ENCODE measurements at places on chromosomes 13 and 19.

DNA sequence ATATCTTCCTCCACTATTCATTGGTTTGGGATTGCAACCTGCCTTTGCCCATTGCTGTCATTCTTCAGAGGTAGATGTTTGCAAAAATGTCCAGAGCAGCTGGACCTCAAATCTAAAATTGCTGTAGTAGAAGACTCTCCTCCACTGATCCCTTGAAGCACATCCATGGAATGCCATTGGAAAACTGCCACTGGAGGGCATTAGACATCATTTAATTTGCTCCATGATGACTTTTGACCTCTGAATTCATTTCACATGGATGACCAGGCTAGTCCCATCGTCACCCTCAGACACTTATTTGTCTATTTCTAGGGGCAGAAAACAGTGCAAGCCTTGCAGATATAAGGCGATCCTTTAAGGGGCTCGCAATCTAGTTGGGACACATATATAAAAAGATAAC lies 33.9 kb upstream of the FLT1 start:
- peak; percentile 67 for DNase-seq

DNA sequence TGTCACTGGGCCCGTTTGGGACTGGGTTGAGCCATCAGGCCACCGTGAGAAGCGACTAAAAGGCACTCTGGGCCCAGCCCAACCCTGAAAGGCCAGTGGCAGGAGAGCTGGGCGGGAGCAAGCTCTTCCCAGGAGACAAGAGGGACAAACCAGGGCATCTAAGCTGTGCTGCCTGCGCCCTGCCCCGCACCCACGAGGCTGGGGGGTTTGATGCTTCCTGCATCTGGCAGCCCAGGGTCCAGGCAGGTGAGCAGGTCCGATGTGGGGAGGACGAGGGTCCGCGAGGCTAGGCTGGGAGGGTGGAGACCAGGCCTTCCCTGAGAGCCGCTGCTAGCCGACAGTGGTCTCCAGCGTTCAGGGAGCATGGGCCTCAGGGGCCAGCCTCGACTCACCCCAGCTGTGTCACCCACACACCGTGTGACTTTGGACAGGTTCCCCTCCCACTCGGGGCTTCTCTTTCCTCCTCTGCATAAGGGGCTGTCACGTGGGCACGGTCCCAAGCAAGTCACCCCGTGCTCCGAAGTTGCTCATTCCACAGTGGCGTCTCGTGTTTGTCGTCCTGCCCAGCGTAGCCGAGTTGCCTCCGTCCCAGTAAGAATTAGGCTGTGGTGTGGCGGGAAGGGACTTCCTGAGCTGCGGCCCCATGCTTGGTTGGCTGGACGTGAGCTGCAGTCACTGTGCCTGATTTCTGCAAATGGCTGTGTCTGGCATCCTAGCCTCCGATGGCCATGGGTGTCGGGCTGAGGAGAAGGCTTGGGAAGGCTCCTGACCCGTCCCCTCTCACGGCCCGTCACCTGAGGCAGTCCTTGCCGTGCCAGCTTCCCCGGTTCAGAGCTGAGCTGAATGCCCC lies 15.8 kb downstream of the PLIN4 start:
- DNase-seq = no peak

- no peak for DNase-seq
These were observed 4.9 kb upstream of the CERS1 start for GRCh38 chr19:18900700-18901481.

DNA sequence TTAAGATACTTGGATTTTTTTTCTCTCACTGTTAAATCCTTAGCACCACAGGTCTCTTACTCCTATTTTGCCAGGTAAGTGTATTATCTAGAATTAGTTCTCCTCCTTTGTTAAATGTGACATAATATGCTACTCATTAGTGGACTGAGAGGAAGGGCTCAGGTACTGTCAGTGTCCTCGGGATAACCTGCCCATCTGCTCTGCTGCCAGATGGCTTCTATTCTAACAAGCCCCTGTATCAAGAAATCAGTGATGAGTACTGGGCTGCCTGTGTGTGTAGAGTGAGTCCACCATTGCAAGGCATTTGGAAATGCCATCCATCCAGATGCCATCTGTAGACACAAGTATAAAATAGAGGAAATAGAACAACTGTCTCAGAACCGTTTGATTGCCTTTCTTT lies 209.6 kb downstream of the ATP8A2 start:
- DNase-seq = no peak

DNA sequence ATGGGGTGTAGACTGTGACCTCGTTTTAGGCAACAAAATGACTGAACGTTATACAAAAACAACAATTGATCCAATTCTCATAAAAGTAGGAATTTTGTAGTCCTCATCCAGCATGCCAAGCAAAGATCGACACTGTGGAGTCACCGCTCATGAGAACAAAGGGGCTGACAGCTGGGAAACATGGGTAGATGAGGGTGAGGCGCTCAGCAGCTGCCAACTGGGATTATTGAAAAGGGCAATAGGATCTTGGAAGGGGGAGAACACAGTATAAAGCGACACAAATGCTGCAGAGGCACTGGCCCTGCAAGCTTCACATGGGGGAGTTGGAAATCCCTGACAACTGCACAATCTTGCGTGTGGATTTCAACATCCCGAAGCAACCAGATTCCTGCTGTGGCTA lies 5.4 kb upstream of the ZNF765 start:
- DNase-seq = no peak

DNA sequence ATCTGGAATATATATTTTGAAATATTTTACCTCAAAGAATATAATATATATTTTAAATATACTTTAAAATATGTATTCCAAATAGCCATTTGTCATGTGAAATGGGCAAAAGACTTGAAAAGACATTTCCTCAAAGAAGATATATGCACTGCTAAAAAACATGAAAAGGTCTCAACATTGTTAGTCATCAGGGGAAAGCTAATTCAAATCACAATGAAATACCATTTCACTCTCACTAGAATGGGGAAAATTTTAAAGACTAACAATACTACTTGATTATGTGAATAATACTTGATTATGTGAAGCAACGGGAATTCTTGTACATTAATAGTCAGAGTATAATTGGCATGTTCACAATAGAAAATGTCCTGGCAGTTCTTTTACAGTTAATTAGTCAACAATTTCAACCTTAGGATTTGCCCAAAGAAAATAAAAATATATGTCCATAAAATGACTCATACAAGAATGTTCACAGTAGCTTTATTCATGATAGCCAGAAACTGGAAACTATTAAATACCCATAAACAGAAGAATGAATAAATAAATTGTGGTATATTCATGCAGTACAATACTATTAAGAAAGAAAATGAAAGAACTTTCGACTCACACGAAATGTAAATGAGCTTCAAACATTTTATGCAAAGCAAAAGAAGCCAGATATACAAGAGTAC lies 6.8 kb upstream of the KBTBD6 start:
- peak; percentile 85 for DNase-seq

DNA sequence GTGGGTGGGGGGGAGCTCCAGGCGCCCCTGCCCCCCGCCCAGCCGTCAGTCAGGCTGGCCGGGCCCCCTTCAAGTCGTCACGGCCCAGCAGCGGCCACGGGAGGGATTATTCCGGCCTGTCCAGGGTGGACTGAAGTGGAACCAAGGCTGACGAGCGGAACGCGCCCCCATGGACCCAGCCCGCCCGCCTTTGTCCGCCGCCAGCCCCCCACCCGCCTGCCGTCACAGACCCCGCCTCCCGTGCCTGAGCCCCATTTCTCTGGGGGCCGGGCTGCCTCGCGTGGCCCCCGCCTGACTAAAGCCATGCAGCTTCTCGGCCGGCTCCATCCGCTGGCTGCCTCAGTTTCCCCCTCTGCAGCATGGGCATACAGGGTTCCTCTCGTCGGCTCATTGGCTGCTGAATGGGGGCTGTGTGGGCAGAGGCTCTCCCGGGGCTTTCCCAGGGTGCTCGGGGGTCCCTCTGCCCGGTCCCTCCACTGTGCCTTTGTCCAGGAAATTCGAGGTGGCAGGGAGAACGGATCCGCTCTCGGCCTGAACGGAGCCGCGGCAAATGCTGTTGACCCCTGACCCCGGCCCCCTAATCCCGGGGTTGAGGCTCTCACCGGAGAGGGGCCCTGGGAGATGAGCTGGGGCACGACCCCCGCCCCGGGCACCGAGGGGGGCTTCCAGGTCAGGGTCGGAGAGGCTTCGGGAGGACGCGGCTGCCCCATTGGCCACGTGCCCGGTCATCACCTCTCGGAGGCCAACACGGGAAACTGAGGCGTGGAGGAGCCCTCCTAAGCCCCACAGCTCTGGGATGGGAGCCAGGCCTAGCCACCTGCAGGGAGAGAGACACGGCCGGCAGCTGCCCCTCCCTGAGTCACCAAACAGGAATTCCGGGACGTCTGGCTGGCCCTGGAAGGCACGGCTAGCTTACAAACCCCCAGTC lies 27.4 kb downstream of the EFNA2 start:
- DNase-seq = peak; percentile 64

- no peak for DNase-seq
These were observed 30.9 kb upstream of the ADGRE5 start for GRCh38 chr19:14350302-14350701.

- peak; percentile 3 for DNase-seq
These were observed 725 bp downstream of the FAM124A start for GRCh38 chr13:51222686-51223559.

GRCh38 chr13:45393941-45394570 lies 24.1 kb downstream of the SLC25A30 start:
- DNase-seq = peak; percentile 62

GRCh38 chr19:3463714-3464586 lies 16.4 kb downstream of the SMIM24 start:
- DNase-seq = no peak

GRCh38 chr19:48678201-48678600 lies 5.4 kb upstream of the NTN5 start:
- DNase-seq = no peak

DNA sequence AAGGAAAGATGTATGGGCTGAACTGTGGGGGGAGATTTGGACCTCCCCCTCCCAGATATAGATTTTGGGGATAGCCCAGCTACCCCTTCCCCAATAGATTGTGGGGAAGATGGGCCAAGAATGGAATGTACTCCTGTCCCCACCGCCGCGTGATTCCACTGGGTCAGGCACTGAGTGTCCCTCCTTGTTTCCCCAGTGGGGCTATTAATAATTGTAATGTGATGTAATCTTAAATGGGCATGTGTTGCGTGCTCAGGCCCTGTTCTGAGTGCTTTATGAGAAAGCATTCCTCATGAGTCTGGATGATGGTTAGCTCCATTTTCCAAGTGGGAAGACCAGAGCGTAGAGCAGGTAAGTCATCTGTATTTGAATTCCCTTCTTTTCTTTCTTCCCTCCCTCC lies 1.4 kb downstream of the PSMD8 start:
- peak; percentile 67 for DNase-seq
